Fibroblast of lung (primary cell): ENCODE measurements at places on chromosomes 16 and 17. TPM values are rescaled to one million over a fixed set of nuclear protein-coding genes. Genes with fewer than 3 reads are reported as not detected.

CENPN gene
- total RNA-seq: 8.7 and 19.5 TPM in 2 replicates

GRCh38 chr17:56031636-56032035 lies 121.6 kb upstream of the ANKFN1 start:
- DNase-seq: no peak

- no peak for DNase-seq
Observed at GRCh38 chr16:31710134-31710533, 163.5 kb upstream of the ZNF267 start.

KRTAP4-2 gene
- total RNA-seq: not detected in 2 replicates

DNA sequence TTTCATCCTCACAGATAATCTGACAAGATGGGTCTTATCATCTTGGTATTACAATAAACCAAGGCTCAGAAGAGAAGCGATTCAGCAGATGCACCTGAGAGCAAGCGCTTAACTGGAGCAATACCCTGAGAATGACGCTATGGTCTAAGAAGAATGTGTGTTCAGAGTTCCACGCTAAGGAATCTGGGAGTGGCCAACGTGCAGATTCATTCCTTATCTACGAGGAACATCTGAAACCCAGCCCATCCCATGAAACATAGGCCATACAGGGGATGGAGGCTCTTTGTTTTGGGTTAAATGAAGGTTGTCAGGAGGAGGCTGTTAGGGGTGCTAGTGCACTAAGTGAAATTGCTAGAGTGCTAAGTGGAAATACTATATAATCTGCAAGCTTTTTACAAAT lies 28.5 kb upstream of the KDM8 start:
- DNase-seq: no peak

- DNase-seq: no peak
Observed at GRCh38 chr17:65774787-65775186, 213.3 kb upstream of the AXIN2 start.

GRCh38 chr17:68445671-68446070 lies 11.6 kb downstream of the WIPI1 start:
- no peak for DNase-seq

DNA sequence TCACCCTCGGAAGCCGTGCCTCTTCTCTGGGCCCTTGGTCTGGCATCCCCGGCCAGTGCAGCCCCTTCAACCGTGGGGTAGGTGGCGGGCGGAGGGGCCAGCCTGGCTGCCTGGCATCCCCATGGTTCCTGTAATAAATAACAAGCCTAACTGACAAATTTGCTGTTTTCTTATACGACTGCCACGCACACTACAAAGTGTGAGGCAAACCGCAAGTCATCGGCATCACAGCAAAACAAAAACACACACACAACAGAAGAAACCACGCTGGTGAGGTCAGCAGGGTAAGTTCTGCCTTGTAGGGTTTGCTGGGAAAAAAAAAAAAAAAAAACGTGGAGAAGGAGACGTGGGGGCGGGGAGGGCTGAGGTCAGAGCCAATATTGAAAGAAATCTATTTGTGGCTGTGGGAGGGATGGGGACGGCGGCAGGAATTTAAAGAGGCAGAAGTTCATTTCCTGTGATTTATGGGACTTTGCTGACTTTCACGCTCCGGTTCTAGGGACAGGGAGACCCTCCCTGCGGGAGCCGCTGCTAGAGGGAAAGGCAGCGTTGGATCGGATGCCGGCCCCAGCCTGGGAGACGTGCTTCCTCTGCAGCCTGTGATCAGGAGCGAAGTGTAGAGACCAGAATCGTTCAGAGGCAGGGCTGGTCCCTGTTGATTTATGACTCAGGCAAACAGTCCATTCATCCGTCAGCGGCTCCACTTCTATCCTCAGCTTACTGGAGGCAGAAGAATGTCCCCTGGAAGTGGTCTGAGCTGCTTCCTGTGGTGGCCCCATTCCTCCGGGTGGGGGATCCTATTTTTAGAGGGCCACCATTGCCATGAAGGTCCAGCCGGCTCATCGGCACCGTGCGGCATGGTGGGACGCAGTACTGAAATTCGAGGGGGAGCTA lies 162.8 kb downstream of the FOXL1 start:
- peak; percentile 94 for DNase-seq

DNA sequence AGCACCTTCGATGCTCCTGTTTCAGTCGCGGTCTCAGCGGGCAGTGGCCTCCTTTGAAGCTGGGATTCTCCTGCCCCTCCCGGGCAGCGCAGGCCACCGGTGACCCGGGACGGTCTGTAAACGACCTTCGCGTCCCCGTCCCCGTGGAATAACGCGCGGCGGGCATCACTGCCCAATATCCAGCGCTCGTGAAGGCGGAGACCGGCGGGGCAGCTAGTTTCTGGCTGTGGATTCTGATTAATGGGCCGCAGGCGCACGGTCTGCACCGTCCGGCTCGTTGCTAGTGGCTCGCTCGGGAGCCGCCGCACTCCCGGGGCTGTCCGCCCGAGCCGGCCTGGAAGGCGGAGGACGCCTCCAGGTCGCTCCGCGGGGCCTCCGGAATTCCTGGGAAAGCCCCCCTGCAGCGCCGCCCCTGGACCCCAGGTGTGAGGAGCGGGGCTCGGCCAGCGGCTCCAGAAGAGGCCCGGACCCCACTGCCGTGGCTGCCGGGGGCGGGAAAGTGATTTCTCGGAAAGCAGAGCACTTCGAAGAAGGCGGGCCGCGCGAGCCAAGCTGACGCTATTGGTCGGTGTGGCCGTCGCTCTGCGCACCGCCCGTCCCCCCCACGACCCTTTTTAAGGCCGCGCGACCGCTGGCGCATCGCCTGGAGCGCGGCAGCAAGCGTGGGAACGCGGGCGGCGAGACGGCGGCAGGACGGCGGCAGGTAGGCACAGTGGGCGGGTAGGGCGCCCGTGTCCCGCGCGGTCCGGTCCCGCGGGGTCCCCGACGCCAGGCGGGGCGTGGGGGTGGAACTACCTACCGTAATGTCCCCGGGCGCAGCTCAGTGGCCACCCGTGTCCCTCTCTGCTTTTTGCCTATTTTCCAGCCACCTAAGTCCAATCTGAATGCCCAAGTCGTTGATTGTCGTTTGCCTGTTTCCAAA lies at the start of gene IRF8:
Gene IRF8 (plus strand): TSS at position 642 of the 922 bp plus-strand sequence. CDS start 3,854 bp downstream, outside the sequence.
- peak; percentile 19 for DNase-seq

DNA sequence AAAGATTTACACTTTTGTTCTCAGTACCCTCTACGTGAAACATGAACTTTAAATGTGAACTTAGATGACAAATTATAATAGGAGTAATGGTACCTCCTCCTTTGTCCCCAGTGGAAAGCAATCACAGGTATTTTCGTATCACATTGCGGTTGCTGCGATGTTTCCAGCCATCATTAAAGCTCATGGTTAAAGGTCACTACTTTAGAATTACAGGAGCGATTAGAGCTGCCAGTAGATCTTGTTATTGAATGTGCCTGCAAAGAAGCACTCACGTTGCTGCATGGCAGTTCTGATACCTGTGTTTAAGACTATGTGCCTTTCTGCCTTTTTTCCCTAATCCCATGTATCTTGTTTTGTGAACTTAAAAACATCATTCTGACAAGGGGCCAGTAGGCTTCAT lies 301.0 kb downstream of the CPPED1 start:
- DNase-seq: no peak

- peak; percentile 68 for DNase-seq
Observed at GRCh38 chr16:51374346-51374745, 223.3 kb upstream of the SALL1 start.

DNA sequence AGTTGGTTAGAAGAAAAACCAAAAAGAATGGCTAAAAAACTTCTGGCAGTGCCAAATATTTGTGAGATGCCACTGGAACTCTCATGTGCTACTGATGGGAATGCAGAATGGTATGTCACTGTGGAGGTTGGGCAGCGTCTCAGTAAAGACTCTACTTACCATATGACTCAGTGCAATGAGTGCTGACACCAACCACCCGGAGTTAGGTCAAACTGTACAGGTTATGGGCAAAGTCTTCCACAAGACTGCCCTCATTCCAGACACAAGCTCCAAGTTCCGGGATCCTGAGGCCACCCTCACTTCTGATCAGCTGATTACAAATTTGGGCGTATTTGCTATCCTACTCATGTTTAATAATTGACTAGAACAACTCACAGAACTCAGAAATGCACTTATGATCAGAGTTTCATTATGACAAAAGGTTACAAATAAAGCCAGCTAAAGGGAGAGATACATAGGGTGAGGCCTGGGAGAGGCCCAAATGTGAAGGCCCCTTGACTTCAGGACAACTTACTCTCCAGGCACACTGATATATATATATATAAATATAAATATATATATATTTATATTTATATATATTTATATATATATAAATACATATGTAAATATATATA lies 114.9 kb downstream of the TRIM37 start:
- peak; percentile 20 for DNase-seq

NAGS gene
- total RNA-seq: 3.3 and 7.4 TPM in 2 replicates

DNA sequence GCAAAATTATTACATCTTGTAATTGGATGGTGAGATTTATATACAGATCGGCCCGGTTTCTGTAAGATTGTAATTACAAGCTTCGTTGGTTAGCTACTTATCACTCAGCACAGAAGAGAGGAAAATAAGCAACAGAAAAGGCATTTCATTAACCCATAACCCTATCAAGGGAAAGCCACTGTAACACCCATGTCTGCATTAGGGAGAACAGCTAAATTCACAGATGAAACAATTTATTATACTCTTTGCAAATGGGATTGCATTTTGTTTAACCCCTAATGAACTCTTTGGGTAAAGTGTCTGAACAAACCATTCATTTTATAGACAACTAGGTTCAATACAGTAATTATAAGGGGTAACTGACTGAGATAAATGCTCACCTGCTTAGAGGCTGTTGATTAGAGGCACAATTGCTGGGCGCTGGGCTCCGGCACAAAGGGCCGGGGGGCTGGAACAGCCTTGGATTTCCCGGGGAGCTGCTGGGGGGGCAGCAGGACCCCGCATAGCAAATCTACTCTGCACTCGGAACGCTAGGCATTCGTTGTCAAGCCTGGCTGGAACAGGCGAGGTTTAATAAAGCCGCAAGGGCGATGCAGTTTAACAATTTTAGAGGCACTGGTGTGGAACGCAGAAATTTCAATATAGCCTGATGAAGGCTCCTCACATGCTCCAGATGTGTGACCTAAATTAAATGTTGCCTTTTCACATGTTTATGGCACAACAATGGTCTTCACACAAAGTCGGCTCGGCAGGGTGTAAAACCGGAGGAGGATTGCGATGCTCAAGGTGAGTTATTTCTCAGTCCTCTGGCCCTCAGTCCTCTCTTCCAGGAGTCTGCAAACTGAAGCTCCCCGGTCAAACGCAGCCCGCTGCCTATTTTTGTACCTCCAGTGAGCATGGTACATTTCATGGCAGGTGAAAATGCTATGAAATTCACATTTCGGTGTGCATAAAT lies 134.0 kb upstream of the IRX6 start:
- DNase-seq: no peak

DNA sequence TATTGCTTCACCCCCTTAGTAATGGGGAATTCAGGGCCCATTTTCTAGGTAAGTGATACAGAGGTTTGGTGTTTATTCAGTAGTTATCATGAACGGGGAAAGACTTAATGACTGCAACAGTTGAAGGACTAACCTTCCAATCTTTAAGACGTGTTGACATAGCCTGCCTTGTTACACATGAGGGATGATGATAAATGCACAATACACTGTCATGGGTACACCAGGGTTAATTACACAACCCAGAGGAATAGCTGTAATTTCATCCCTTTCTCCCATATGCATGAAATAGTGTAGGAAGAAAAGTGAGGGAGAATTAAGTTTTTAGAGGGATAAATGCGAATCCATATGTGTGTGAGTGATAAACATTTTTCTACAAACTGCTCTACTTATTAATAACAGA lies 10.7 kb downstream of the MYH4 start:
- DNase-seq: no peak

DNA sequence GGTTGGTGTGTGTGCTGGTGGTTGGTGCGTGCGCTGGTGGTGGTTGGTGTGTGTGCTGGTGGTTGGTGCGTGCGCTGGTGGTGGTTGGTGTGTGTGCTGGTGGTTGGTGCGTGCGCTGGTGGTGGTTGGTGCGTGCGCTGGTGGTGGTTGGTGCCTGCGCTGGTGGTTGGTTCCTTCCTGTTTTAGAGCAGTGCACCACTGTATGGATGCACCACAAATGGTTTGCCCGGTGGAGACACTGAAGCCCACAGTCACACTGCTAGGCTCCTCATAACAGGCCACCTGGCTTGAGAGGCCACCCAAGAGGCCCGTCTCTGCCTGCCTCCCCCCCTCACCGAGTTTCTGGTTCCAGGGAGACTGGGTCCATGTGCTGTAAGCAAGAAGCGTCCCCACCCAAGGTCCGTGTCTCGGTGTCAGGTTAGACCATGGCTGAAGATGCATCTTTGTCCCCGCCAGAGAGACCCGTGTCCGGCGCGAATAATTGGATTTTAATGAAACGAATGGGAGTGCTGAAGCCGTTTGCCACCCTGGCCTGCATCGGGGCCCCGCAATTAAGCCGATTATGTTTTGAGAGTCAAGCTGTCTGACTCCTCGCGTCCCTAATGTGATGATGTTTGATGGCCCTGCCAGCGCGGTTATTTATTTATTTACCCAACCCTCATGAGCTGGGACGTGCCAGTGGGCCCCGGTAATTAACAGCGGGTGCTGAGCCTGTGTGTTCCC lies 161.3 kb upstream of the GSE1 start:
- DNase-seq: no peak

DNA sequence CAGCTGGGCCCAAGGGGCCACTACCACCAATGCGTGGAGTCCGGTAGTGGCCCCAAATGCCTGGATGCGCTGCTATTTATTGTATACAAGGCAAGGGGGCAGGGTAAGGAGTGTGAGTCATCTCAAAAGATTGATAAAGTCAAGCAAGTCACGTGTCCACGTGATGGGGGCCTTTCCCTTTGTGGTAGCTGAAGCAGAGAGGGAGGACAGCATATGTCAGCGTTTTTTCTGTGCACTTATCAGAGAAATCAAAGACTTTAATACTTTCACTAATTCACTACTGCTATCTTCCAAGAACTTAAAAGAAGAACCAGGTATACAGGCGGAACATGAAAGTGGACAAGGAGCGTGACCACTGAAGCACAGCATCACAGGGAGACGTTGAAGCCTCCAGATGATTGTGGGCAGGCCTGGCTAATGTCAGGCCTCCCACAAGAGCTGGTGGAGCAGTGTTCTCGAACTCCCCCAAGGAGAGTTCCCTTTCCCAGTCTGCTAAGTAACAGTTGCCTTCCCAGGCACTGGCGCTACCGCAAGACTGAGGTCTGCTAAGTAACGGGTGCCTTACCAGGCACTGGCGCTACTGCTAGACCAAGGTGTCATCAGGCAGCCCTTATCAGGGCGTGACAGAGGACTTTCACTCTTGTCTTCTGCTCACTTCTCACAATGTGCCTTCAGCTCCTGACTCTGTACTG lies 10.8 kb upstream of the ASB16 start:
- no peak for DNase-seq
